ENCODE measurements at places on chromosomes 7 and 10.

DNA sequence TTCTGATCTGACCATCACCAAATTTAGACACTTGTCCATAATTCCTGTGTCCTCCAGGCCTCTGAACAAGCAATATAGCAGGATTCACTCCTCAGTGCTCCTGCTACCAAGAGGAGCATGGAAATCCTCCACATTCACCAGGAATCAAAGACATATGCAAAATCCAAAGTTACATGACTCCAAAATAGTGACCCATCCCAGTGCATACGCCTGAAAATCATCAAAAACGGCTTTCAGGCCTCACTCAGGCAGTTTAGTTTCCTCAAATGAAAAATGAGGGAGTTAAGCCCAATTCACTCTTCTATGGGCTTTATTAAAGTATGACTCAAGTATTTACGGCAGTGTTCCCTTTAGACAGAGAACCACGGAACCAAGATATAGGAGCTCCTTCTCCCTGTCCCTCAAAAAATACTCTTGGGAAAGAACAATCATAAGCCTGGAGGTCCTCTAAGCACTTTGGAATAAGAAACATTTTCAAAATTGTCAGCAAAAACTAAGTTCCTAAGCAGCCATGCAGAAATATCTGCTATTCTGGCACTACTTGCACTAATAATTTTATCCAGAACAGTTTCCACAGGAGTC is 240.7 kb downstream of the PARD3 start:
- no peak for DNase-seq

GRCh38 chr7:73829921-73830680 is 695 bp upstream of the CLDN4 start:
- no peak for DNase-seq

DNA sequence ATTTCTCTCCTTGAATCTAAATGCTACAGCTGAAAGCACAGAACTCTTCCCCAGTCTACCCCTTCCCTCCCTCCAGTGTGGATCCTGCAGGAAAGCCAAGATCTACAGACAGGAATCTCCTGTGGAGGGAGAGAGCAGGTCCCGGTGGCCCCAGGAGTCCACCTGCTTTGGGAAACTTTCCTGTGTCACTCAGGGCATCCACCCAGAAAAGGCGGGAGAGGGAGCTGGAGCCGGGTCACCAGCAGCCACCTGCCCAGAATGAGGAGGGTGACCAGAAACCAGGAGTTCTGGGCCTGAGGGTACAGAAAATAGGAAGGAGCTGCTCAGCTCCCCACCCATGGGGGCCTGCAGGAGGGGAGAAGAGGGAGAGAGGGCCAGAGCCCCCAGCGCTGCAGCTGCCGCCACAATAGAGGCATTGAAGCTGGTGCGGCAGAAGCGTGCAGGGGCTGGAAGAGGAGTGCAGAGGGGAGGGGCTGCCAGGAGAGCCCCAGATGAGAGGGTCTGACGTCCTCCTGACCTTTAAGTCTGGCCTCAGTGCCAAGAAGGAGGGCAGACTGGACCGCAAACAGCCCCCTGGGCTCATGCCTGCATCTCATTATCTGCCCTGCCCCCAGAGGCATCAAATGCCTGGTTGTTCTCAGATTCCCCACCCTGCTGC is 56.3 kb upstream of the TMEM72 start:
- DNase-seq, result no peak

GRCh38 chr10:6020826-6021225 is 41.3 kb downstream of the IL2RA start:
- DNase-seq, result no peak

DNA sequence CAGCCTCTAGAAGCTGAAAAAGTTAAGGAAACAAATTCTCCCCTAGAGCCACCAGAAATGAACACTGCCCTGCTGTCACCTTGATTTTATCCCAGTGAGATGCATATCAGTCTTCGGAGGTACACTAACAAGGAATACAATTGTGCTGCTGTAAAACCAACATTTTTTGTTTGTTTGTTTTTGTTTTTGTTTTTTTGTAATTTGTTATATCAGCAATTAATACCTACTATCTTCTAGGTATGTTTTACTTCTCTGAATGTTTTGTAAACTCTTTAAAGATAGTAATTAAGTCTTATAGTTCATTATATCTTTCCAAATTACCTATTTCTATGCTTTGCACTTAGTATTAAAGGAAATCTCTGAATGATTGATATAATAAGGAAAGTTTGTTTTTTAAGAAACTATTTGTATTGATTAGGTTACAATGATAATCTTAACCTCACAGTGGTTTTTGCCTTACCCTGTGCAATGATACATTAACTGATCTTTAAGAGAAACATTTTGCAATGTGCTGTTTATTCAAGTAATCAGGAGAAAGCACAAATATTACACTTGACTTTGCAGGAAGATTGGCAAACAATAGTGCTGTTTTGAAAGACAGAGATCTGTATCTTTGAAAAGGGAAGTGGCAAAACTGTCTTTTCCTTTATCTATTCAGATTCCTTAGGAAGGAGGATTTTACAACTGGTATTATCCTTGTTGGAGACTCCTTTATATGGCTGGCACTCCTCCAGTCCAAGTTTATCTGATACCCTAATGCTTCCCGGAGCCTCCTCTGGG is 11.3 kb upstream of the HGF start:
- DNase-seq, result no peak

GRCh38 chr10:47288236-47288635 is 11.8 kb upstream of the GDF10 start:
- DNase-seq, result no peak

DNA sequence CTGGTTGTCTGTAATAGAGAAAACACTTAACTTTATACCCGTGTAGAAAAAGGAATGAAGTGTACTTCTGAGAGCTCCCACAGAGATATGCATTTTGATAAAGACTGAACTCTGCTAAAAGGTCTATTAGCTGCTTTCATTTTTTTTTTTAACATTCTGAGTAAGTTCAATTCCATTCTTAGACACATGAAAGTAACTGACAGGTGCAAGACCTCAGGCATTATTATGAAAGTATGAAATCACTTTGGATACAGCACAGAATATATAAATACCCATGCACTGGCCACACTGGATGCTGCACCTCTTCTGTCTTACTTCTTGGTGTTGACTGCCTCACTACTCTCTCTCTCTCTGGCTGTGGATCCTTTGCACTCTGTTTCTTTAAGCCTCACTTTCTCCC is 46.2 kb downstream of the VWDE start:
- no peak for DNase-seq

GRCh38 chr7:6691103-6691502 is 15.6 kb downstream of the ZNF12 start:
- no peak for DNase-seq

- no peak for DNase-seq
Measured at GRCh38 chr10:50544095-50544856, 79.5 kb downstream of the SGMS1 start.

- DNase-seq, result peak; percentile 47
Measured at GRCh38 chr7:130144312-130145171, 60.7 kb downstream of the TMEM209 start.
